ENCODE measurements at places on chromosomes 3 and 15.

DNA sequence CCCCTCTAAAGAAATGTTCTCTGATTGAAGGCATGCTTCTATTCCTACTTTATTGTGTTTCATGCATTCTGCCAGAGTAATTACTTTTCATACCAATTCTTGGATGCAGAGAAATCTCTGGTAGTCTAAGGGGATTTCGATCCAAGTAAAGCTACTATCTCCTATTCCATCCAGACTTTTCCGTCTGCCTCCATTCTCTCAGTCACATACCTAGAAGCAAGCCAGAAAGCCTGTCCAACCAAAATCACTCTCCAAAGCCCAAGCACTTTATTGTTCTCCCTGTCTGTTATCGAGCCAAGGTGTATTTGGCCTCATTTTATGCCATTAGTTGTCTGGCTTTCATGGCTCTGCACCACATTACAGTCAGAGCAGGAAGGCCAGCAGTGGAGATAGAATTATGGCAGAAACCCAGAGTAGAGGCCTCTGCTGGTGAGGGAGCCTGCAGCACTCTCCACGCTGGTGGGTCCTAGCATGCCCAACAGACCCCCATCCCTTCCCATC is 95.9 kb downstream of the SLC49A4 start:
- DNase-seq = no peak

DNA sequence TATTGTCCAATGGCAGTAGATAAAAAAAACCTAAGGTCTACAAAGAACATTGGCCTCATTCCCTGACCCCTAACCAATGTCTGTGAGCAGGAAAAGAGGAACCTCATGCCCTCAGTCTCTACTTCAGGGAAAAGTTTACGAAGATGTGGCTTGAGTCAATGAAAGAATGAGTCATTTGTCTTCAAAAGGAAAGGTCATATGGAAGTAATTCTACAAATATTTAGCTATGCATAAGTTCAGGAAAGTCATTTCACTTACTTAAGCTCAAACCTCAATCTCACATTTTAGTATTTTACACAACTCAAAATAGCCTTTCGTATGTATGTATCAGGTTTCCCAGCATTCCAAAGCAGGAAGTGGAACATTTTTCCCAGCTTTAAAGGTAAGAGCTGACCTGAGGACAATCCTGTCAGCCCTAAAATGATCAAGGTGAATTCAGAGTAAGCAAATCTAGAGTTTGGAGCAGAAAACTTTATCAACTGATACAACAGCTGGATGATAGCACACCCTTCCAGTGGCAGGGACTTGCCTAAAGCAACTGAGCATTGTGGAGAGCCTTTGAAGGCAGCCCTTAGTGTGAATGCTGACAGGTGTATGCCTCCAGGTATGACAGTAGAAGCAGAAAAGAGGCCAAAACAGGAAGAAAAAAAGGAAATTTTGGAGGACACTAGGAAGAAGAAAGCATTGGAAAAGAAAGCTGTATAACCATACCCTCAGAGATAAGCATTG is 53.9 kb upstream of the ACKR4 start:
- no peak for DNase-seq

DNA sequence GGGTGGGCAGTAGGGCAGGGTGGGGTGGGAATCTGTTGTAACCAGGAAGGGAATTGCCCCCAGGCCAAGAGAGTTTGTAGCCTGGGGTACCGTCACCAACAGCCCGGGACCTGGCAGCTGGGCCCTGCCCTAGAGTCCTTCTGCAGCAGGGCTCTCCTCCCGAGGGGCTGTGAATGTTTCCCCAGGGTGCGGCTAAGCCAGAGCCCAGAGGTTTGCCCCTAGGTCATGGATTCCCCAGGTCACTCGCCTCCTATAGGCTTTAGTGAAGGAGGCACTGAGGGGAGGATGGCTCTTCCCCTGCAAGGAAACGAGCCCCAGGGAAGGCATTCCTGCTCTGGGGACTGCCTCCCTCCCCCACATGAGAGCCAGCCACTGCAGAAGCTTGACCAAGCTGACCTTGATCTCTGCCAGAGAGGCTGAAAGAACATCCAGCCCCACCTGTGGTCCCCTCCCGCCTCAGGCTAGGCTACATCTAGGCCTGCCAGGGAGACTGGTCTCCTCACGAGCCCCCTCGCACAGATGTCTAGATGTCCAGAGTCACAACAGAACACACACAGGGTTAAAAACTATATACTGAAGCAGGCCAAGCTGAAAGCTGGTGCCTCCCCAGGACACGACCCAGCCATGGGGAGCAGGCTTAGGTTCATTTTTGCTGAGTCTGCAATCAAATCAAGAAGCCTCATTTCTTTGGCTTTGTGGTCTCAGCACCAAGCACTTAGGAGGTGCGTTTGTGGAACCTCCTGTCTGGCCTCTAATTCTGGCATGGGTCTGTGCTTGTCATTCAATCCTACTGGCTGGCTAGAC is 69.1 kb upstream of the TAMM41 start:
- no peak for DNase-seq

DNA sequence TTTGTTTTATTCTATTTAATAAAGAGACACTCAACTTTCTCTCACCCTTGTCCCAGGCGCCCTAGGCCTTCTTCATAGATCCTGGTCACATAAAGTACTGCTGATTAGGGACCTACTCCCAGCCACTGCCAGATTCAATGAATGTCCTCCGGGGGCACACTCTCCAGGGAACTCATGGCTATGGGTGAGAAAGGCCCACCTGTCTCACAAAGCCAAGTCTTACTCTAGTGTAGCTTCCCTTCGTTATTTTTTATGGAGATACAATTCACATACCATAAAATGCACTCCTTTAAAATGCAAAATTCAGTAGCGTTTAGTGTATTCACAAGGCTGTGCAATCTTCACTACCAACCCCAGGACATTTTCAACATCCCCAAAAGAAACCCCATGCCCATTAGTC is 87.8 kb downstream of the ADCY5 start:
- DNase-seq = no peak

DNA sequence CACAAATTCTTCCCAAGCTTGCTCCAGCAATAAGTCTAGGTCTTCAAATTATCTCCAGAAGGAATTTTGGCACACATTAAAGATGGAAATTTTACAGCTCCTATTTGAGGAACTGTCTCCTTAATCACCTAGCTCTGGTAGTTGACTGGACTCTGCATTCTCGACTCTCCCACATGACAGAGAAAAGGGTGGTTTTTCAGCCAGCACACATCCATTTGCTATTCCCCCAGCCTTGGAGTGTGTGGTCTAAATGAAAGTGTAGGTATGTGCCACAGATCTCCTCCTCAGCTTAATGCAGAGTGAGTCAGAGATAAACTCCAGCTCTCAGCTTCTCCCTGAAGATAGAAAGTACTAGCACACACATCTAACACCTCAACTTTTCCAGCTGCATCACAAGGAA is 62.2 kb upstream of the ALCAM start:
- no peak for DNase-seq

DNA sequence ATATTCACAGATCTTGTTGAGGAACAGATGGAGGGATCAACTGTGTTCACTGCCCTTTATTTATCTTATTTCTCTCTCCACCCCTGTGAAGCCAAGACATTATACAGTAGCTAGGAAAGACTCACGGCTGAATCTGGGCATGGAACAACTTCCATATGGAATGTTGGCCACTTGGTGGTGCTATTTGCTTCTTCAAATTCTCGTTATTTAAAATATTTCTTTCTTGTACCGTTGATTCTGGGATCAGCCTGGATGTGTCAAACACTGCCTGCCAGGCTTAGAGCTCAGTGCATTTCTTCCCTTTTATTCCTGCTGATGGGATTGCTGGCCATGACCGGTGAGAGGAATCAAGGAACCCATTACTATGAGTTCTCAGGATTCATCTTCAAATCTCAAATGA is 17.5 kb upstream of the GASK1A start:
- DNase-seq = no peak

DNA sequence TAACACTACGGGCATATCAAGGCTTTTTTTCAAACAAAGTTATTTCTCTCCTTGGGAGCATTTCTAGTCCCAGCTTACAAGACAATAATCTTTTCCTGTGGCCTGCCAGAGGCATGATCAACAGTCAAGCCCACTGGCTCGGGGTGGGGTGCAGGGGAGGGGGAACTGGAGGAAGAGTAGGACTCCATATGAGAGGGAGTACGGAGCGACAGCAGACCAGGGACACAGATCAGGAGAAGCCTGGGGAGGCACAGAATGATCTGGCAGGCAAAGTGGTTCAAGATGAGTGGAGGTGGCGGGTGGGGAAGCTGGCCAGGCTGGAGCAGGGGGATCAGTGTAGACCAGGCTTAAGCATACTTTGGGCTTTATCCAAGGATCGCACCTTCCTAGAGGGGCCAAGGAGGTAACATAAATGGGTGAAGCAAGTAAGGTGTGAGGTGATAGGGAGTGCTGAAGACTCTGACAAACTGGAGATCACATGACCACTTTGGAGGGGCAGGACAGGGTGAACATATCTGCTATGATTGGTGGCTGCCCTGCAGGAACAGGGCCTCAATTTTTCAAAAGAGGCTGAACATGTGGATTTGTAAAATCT is 37.4 kb downstream of the KLF15 start:
- no peak for DNase-seq

- DNase-seq = no peak
Measured at GRCh38 chr3:42700366-42701288, 2.0 kb downstream of the HHATL start.

GRCh38 chr3:35900079-35900478 is 260.8 kb downstream of the ARPP21 start:
- DNase-seq = no peak

DNA sequence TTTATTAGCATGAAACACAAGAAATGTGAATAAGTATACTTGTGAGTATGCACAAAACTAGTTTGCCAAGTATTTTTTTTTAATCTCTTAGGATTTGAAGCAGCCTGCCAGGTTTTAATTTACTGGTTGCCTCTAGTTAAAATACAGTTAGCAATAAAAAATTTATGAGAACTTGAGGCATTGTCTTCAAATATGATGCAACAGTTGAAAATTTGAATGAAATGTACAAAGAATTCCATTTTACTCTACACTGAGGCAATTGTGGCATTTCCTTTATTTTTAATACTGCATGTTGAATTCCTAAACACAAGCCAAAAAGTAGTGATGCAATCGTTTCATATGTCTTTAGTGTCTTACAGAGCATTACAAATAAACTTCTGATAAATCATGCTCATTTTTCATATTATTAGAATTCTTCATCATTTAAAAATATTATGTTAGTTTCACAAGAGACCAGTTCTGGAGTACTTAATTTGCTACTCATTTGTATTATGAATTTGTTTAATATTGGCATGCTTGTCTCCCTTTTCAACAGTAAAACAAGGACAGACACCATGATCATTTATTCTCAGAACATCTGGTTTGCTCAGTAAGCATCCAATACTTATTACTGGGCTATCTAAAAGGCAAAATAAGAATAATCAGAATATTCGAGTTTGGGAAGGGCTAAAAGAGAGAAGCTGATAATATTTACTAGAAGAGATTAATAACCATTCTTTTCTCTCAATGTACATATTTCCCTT is 124.8 kb upstream of the PTX3 start:
- no peak for DNase-seq

DNA sequence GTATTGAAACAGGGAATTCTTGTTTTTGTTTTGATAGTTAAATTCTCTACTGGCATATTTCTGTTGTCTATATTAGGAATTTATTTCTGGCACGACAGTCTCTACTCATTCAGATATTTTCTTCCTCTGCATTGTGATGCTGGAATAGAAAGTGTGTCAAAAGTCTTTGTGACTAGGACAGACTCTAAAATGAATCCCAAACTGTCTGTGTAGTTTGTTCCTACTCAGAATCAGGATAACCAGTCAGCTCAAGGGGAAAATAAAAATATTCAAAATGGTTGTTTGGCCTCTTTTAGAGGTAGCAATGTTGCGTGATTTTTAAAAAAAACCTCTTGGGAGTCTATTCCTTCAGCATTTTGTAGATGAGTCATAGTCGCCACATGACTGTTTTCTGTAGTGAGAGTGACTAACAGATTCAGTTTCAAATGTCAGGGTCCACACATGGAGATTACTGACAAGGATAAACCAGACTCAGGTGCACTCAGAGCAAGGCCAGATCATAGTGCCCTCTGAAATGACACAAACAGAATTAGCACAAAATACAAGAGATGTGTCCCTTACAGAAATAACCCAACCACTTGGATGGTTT is 13.1 kb downstream of the SLC7A14 start:
- DNase-seq = no peak

GRCh38 chr3:13801361-13802204 is 78.3 kb downstream of the WNT7A start:
- no peak for DNase-seq

GRCh38 chr3:152696962-152697361 is 138.0 kb upstream of the P2RY1 start:
- DNase-seq = no peak

Data from activated T-helper 1 cell treated with anti-CD3 and anti-CD28 coated beads, Interleukin-2, amount 50 U/mL, for 16 hours (primary cell).